Common myeloid progenitor, CD34-positive (primary cell): ENCODE measurements at places on chromosomes 13 and 19.

- DNase-seq = no peak
Measured at GRCh38 chr13:29382021-29382420, 213.5 kb downstream of the SLC7A1 start.

GRCh38 chr19:41626278-41626677, 596 bp downstream of the CEACAM4 start:
- no peak for DNase-seq

DNA sequence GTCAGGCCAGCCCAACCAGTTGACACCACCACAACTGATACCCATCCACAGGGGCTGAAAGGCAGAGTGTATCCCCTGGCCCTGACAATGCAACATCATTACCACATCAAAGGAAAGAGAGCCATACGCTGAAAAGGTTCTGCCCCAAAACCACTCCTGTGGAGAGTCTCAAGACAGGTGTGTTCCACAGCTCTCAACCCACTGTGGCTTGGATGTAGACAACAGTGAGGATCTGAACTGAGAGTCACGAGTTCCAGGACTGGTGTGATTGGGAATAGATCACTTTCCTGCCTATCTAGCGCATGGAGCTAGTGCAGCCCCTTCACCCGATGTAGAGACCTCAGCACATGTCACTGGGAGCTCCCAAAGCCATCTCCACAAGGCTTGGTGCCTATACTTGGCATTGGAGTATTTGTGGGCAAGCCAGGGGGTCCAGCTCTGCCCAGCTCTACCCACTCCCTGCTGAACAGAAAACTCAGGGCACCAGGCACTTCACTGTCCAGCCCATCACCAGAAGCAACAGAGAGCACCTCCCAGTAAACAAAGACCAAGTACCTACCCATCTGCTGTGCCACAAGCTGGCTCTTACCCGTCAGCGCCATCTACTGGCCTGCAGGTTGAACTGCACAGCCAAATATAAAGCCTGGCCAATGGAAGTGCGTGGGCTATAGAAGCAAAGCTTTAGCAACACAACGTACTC, 579.5 kb downstream of the UQCRFS1 start:
- DNase-seq = peak; percentile 57

- DNase-seq = no peak
Measured at GRCh38 chr13:46881621-46882020, 15.2 kb downstream of the HTR2A start.

DNA sequence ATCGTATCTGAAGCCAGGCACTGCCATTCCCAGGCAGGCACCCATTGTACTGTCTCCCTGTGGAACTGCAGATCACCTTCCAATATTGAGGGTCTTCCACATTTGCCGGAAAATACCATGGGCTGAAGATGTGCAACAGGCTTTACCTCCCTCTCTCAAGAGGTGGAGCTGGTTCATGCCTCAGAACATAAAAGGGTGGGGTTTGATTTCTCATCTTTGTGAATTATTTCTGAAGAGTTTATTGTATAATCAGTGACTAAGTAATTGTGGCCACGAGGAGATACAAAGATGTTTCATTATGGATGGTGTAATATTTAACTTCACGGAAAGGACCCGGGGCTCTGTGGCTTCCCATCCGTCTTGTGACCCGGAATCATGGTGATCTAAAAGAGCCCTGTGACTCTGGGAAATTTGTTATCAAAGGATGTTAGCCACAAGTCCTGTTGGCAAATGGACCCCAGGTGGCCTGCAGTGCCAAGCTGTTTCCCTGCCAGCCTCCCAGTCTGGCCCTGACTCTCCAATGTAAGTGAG, 230.5 kb downstream of the LACC1 start:
- DNase-seq = no peak

GRCh38 chr19:39139305-39139874, 13.8 kb downstream of the PAK4 start:
- no peak for DNase-seq

- DNase-seq = no peak
Measured at GRCh38 chr19:19816679-19817078, 4.9 kb downstream of the ZNF506 start.

- DNase-seq = no peak
Measured at GRCh38 chr19:41030651-41031050, 39.6 kb downstream of the CYP2B6 start.

DNA sequence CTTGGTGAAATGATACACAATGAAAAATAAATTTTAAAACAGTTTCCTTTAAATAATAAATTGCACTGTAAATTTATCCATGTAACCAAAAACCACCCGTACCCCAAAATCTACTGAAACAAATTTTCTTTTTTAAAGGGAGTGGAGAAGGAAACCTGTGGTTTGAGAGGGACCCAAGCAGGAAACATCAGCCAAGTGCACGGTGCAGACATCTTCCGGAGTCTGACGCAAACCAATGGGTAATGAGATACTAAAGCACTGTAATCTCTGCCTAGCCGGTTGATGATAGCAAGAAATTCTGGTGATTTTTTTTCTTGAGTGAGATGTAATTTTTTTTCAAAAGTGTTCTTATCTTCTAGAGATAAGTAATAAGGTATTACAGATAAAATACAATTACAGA, 115.4 kb downstream of the ABCC4 start:
- DNase-seq = peak; percentile 91

DNA sequence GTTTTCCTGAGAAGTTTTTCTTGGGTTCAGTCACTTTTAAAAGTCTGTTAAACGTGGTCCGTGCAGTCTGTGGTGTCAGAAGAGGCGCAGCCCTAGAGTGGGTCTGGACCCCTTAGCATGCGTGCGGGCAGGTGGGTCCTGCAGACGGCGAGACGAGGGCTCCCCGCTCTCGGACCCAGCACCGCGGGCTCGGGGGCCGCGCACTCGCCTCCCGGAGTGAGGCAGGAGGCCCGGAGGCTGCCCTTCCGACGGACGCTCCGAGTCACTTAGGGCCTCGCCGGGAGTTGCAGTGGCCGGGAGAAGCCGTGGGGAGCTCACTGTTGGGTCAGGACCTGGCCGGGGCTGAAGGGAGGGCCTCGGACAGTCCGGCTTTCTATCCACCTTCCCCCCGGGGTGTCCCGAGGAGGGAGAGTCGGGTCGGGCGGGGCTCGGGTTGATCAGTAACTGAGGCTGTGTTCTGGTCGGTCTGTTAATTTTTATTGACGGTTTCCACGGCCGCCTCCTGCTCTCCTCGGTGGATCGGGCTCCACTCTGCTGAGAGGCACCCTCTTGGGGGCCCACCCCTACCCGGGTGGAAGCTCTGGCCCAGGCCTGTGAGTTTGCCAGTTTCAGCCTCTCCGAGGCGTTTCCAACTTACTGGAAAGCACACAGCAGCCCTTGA, 1.3 kb downstream of the PTBP1 start:
- no peak for DNase-seq

DNA sequence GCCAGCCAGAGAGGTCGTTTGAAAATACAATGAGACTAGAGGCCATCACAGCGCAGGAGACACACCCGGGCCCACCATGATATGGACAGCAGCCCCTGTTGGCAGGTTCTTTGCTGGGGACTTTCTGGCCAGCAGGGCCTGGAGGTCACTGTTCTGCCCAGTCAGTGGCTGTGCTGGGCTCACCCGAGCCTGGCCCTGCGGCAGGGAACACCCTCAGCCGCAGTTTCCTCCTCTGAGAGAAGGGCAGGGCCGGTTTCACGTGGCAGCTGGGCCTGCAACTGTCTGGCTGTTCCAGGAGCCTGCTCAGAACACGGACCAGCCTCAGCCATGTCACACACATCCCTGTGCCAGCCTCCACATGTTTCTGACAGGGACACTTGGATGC, 39.4 kb downstream of the ADPRHL1 start:
- DNase-seq = no peak

DNA sequence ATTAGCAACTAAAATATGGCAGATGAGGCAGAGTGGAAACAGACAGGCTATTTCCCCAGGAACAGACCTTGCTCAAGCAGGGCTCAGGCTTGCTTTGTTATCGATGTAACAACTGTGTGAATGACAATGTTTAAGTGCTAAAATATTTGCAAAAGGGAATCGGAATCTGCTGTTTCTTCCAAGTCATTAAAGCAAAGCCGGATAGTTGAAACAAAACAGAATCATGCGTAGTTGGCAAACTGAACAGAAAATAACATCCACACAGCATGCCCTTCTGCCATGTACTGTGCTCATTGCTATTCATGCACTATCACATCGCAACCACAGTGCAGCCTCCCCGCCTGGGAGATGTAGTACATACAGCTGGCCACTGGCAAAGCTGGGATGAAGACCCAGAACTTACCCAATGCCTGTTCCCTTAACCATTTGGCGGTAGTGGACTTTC, 799.1 kb downstream of the DIAPH3 start:
- DNase-seq = no peak

GRCh38 chr13:25943658-25944057, 108.2 kb downstream of the SHISA2 start:
- no peak for DNase-seq

- DNase-seq = peak; percentile 71
Measured at GRCh38 chr19:1324806-1325567, 39.3 kb downstream of the EFNA2 start.

- no peak for DNase-seq
Measured at GRCh38 chr19:1274852-1275259, 474 bp upstream of the FAM174C start.

DNA sequence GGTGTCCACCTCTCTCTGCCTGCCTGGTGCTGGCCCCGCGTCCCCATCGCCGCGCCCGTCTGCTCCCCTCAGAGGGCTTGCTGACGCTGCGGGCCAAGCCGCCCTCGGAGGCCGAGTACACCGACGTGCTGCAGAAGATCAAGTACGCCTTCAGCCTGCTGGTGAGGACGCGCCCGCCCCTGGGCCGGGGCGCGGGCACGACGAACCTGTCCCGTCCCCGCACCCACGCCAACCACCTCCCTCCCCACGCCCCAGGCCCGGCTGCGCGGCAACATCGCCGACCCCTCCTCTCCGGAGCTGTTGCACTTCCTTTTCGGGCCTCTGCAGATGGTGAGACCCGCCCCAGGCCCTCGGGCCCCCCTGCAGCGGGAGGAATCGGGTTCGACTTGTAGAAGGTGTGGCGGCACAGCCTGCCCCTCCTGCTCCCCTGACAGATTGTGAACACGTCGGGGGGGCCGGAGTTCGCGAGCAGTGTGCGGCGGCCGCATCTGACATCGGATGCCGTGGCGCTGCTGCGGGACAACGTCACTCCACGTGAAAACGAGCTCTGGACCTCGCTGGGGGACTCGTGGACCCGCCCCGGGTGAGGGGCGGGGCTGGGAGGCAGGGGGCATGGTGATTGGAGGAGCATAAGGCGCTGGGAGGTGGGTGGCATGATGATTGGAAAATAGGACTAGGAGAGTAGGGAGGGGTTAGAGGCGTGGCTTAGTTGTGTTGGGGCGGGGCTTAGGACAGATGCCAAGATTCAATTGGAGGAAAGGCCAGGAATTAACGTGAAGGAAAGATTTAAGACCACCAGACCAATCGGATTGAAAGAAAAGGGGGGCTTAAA, 6.6 kb downstream of the EPS8L1 start:
- DNase-seq = peak; percentile 91

DNA sequence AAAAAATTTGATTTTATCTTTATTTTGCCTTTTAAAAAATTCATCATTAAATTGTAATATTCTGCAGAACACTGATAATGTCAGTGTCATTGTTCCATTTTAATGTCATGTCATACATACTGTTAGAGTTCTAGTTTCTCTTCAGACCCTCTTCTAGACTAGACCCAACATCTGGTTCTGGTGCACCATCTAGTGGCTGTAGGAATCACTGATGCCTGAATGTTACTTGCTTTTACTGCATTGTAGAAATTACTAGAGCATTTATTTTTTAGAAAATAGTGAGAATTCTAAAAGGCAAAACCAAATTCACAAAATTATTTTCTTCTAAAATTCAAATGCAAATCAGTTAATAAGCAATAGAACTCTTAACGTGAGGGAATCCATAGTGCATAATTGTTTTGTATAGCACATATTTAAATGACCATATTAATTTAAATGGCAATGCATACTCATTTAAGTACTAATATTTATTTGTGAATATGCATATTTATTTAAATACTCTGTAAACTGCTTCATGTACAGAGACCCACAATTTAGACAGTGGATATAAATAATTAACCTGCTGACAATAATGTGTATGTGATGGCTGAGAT, 425.7 kb downstream of the KLF12 start:
- DNase-seq = peak; percentile 87

DNA sequence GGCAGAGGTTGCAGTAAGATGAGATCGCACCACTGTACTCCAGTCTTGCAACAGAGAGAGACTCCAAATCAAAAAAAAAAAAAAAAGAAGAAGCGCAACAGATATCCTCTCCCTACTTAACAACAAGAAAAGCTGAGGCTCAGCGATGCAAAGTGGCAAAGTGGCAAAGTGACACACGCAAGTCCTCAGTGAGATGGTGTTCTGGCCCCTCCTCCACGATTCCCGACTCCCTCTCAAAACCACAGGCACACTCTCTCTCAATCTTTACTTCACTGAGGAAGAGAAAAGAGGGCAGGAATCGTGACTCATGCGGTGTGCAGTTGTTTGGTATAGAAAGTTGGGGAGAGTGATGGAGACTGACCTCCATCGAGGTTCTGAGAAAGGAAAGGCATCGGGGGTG, 12.6 kb downstream of the FFAR2 start:
- DNase-seq = no peak

DNA sequence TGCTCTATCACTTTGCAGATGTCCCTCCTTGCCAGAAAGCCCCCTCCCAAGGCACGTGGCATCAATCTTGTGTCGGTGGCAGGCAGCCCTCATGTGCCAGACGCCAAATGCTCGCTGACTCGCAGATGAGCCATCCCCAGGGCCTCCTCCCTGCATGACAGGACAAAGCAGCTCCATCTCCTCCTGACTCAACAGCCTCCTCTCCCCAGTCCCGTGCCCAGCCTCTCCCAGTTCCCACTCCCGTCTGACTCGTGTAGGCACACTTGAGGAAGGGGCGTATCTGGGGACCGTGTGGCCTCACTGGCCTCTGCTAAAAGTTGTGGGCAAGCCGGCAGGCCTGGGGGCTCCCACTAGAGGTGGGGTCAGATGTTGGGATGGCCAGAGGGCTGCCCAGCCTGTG, 133.6 kb downstream of the STK24 start:
- DNase-seq = no peak

GRCh38 chr13:113996081-113996911, 22.4 kb upstream of the C13orf46 start:
- no peak for DNase-seq

DNA sequence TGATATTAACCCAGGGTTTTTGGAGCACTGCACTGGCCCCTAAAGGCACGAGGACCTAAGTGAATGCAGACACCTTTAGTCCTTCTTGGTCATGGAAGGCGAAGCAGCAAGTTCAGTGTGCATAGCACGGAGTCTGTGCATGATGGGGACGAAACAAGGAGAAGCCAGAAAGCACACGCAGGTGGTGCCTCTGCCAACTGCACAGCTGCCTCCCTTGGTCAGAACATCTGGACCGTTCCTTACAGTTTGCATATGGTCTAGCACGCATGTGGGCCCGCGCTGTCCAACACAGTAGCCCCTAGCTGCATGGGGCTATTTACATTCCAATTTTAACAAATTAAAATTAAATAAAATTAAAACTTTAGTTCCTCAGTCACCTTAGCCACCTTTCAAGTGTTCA, 44.0 kb downstream of the FLT3 start:
- DNase-seq = no peak

DNA sequence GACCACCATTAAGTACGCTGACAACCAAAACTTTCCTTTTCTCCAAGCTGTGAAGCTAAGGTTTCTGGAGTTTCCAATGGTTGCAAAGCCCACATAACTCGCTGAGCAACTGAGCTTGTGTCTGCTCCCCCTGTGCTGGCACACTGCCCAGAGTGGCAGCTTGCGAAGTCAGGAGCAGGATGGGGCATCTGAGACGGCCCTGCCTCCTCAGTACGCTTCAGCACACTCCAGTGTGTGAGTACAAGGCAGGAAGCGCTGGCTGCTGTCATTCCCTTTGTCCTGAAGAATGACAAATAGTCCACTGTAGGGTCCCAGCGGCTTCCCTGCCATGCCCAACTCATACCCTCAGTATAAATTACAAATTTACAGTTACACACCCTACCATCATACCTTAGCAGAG, 51.5 kb downstream of the SKA3 start:
- DNase-seq = peak; percentile 16
